NCI-H524 treated with DMSO at 0.1 percent for 48 hours (cell line): ENCODE measurements at places on chromosomes 6 and 20.

GRCh38 chr6:98880486-98880885, 46.1 kb downstream of the POU3F2 start:
- no peak for DNase-seq

GRCh38 chr20:50843331-50844276, 48.7 kb downstream of the BCAS4 start:
- no peak for DNase-seq

GRCh38 chr6:145090801-145091585, 644.3 kb downstream of the EPM2A start:
- DNase-seq, result no peak

DNA sequence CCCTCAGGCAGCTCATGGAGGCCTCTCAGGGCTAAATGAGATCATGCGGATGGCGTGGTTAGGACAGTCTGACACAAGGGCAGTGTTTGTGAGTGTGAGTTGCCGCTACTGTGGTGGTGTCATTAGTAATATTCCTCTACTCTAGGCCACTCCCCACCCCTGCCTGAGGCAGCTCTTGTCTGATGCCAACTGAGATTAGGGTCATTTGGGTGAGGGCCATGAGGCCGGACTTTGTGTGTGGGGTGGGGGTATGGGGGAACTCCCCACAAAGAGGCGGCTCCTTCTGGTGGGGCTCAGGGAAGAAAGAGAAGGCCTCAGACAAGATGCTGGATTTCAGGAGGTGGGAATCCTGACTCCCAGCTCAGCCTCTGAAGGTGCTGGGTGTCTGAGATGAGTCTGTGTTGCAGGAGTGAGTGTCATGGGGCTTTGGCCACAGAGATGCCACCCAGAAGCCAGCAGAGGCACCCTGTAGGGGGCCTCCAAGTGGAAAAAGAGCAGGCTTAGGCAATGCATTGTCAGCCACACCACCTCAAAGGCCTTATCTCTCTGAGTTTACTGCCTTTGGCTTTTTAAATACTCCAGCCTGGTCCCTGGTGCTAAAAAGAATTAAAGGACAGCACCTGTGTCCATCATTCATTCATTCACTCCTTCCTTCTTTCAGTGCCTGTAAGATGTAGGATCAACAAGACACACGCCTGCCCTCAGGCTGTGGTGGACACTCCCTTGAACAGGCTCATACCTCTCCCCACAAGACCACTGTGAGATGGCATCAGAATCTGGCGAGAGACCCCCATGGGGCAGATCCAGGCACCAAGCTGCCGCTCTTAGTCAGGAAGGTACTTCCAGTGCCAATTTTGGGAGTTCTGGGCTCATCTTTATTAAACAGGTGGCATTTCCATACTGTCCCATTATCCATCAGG, 175.2 kb downstream of the MRPL14 start:
- DNase-seq, result no peak

- DNase-seq, result no peak
Observed at GRCh38 chr6:157358287-157358686, 22.7 kb upstream of the ZDHHC14 start.

DNA sequence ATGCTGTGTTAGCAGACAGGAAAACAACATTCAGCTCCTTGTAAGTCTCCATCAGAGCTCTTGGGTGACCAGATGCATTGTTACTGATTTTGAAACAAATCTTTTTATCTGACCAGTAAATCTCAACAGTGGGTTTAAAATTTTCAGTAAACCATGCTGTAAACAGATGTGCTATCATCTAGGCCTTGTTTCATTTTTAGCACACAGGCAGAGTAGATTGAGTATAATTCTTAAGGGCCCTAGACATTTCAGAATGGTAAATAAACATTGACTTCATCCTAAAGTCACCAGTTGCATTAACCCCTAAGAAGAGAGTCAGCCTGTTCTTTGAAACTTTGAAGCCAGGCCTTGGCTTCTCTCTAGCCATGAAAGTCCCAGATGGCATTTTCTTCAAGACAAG, 237.2 kb upstream of the BMP2 start:
- DNase-seq, result no peak

GRCh38 chr20:16040742-16041141, 532.5 kb downstream of the KIF16B start:
- no peak for DNase-seq

GRCh38 chr6:32742374-32742773, 1.2 kb downstream of the HLA-DQA2 start:
- DNase-seq, result no peak

GRCh38 chr6:143059663-143060353, 881 bp upstream of the AIG1 start:
- peak; percentile 30 for DNase-seq

DNA sequence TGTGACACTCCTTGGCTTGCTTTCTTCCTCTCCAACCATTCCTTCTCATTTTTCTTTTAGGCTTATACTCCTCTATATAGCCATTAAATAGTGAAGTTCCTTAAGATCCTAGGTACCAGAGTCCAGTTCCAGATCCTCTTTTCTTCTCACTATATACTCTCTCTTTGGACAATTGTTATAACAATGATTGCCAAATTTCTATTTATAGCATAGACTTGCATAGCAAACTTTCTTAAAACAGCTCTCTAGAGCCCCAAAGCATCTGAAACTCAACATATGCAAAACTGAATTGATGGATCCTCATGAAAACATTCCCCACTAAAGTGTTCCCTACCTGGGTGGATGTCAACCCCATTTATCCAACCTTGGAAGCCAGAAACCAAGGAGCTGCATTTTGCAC, 13.4 kb downstream of the PHIP start:
- no peak for DNase-seq

GRCh38 chr20:41330343-41330720, 10.3 kb upstream of the LPIN3 start:
- no peak for DNase-seq

DNA sequence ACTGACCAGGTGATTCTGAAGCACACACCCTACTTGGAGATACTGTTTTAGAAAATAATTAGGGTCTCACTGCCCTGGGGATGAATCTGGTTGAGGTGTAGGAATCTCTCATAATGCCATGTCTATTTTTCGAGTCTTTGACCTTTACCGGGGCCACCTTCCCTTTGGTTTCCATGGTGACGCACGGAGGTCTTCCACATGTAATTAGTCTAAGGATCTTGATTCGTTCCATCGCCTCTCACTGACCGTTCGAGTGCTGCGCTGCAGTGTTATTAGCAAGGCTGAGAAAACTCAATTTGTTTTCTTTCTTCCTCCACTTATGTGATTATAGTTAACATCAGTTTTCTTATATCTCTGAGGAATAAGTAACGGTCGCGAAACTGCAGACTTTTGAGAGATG, 144.3 kb upstream of the SPACA1 start:
- no peak for DNase-seq

- no peak for DNase-seq
Observed at GRCh38 chr6:75922226-75922625, 150.2 kb downstream of the IMPG1 start.

GRCh38 chr6:34587325-34587724, 31.2 kb upstream of the SPDEF start:
- no peak for DNase-seq

DNA sequence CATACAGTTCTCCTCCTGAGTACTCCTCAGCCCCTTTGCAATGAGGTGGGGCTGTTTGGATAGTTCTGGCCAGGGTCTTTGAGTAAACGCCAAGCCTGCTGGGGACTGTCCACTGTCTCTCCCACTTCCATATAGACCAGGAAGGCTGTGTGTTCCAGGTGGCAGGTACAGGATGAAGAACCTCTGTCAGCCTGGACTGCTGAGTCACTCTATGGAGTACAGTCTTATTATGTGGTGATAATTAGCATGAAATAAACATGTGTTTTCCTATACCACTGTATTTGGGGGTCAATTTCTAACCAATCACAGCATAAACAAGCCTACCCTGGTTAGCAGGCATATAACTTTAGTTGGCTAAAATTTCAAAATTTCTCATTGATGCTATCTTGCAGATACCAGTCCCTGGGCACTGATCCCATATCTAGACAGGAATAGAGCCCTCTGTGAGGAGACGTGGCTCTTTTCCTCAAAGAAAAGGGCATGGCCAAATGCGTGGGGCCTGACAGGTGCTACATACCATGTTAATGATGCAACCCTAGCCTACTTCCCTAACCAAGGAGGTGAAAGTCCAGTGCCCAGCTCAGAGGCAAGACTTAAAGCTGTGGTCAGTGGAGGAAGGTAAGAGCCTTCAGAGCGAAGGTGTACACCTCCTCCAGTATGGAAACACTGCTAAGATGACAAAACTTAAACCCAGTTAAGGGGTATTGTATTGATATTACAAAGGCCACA, 4.5 kb upstream of the ALDH8A1 start:
- no peak for DNase-seq
